A549 treated with Hydrocortisone at 1 μM for 4 hours (cell line): ENCODE measurements at places on chromosomes 5 and 9. TPM values are rescaled to one million over a fixed set of nuclear protein-coding genes. Genes with fewer than 3 reads are reported as not detected.

The CDKN2B-AS1 gene
- not detected in 5 replicates for total RNA-seq

The PCDHGA8 gene
- total RNA-seq: 0.02 to 0.05 TPM (median 0.05 TPM) in 3 of 5 replicates, not detected in the others

The CKMT2 gene
- total RNA-seq: not detected in 5 replicates

The TGFBI gene
- total RNA-seq: 1,399 to 2,041 TPM (median 1,852 TPM) in 5 replicates

The TLR4 gene
- 0.09 to 0.15 TPM (median 0.14 TPM) in 5 replicates for total RNA-seq
